ENCODE measurements at places on chromosomes 13 and 19.

DNA sequence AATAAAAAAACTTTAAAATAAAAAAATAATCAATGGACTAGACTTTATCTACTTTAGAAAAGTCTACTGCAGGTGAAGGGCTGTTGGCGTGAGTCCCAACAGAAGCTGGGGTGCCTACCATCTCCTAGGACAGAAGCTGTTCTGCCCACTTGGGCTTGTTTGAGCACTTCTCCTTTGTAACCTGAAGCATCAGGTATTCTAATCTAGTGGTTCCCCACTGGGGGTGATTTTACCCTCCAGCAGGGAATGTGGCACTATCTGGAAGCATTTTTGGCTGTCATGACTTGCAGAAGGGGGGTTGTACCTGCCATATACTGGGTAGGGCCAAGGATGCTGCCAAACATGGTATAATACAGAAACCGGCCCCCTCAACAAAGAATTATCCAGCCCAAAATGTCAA is 16.2 kb upstream of the DOCK9 start:
- no peak for DNase-seq

DNA sequence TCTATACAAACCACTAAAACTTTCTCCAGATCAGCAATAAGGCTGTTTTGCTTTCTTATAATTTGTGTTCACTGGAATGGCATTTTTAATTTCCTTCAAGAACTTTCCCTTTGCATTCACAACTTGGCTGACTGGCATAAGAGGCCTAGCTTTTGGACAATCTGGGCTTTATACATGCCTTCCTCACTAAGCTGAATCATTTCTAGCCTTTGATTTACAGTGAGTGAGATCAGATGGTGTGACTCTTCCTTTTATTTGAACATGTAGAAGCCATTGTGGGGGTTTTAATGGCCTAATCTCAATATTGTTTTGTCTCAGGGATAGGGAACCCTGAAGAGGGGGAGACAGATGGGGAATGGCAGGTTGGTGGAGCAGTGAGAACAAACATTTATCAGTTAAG is 82.7 kb downstream of the FOXO1 start:
- DNase-seq, result no peak

- DNase-seq, result no peak
Observed at GRCh38 chr13:33639626-33640080, 178.3 kb upstream of the RFC3 start.

GRCh38 chr13:48770372-48770771 is 116.6 kb downstream of the CYSLTR2 start:
- DNase-seq, result no peak

GRCh38 chr19:1766800-1767352 is 13.6 kb downstream of the ONECUT3 start:
- DNase-seq, result no peak

DNA sequence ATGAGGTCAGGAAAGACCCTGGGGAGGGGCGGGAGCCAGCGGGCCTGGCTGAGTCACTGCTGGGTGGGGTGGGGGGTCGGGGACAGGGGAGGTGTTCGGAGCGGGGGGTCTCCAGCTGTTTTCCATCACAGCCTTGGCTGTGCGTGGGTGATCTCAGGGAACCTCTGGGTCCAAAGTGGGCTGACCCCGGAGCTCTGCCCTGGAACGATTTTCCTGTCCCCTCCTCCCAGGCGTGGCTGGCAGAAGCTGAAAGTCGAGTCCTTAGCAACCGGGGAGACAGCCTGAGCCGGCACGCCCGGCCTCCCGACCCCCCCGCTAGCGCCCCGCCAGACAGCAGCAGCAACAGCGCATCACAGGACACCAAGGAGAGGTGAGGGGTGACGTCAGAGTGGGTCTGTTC is 10.6 kb downstream of the TRIP10 start:
- no peak for DNase-seq

GRCh38 chr13:27264181-27264580 is 6.4 kb upstream of the RASL11A start:
- peak; percentile 48 for DNase-seq

DNA sequence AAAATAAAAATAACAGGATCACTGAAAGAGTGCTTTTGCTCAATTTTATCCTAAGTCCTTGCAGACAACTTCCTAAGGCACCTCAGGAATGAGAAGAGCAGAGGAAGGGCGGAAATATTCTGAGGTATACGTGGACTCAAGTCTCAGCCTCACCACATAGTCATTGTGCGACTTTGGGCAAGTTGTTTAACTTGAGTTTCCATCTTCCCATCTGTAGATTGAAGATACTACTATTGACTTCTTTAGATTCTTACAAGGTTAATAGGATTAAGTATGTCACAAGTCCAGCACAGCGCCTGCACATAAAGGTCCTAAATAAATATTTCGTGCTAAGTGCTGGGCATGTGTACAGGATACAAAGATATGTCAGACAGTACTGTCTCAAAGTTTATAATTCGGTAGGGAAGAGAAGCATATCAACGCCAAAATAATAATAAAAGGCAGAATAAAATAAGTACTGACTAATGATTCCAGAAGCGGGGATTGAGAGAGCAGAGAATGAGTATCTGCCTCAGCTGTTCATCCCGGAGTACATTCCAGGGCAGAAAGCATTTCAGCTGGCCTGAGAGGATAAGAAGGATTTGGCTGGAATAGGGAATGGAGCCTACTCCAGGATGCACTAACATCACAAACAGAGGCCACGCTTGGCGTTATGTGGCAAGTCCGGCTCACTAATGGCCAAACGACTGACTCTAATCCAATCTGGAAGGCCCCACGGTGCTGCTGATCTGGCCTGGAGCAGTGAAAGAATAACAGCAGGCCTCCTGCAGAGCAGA is 139.7 kb downstream of the FLT1 start:
- DNase-seq, result no peak

- DNase-seq, result no peak
Observed at GRCh38 chr13:32087955-32088747, 56.6 kb downstream of the FRY start.

- DNase-seq, result no peak
Observed at GRCh38 chr19:34507414-34508067, 26.0 kb downstream of the WTIP start.

DNA sequence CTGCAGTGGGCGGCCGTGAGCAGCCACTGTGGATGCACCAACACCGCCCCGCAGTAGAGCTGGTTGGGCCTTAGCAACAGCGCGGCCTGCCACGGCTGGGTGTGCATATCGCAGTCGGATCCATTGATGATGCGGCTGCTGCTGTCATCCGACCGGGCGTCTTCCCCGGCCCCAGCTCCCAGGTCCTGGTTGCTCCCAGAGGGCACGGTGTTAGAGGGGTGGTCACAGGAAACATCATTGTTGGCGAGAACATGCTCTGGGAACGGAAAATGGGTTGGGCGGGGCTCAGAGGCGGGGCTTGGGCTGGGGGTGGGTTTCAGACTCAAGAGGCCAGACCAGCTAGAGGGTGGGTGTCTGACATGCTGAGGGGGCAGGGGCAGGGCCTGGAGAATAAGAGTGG is 3.0 kb downstream of the KLK5 start:
- DNase-seq, result no peak

- DNase-seq, result peak; percentile 12
Observed at GRCh38 chr19:42121656-42122069, 10.6 kb downstream of the POU2F2 start.

- peak; percentile 18 for DNase-seq
Observed at GRCh38 chr13:93951108-93951507, 528.4 kb downstream of the DCT start.

DNA sequence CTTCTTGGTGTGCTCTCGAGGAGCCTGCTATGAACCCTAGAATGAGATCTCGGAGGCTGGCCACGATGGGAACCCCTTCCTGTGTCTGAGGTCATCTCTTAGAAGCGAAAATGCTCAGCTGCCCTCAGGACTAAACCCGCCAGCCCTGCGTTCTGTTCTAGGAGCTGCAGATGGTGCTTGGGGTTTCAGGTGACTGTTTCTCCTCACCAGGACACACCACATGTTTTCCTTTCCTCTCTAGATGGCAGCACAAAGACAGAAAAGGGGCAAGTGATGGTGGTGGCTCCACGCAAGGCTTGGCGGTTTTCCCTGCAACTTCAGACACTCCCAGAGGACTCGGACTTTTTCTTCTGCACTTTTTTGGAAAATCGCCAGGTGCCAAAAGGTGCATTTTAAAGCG is 60.1 kb downstream of the RNASEH2B start:
- no peak for DNase-seq

GRCh38 chr13:22880741-22881720 is 299.7 kb upstream of the SGCG start:
- DNase-seq, result no peak

GRCh38 chr19:55492362-55492944 is 4.2 kb downstream of the SSC5D start:
- no peak for DNase-seq

GRCh38 chr19:57302020-57302465 is 18.2 kb upstream of the ZNF543 start:
- DNase-seq, result peak; percentile 66

GRCh38 chr19:15298847-15299567 is 33.3 kb downstream of the BRD4 start:
- no peak for DNase-seq

DNA sequence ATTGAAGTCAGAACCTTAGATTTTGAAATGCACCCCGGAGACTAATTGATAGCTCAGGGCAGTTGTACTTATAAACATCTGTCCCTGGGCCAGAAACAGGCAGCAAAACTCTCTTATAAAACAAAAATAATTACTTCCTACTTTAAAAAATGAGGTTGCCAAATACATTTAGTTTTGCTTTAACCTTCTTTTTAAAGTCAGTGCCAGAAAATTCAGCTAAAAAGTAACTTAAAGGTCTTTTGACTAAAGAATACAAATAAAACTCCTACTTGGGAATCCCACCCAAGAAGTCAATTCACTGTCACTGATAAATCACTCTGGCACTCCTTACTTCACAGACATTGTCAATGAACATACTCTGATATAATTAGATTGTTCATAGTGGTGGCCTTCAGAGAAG is 60.7 kb downstream of the DOCK9 start:
- no peak for DNase-seq

GRCh38 chr19:2053601-2054389 is 2.8 kb upstream of the MKNK2 start:
- DNase-seq, result no peak

All from RKO (cell line).